NCI-H2107 (cell line): ENCODE measurements at places on chromosomes 7 and 10.

- no peak for DNase-seq
Observed at GRCh38 chr10:12501841-12502525, 152.6 kb downstream of the CAMK1D start.

GRCh38 chr7:101743241-101743994 lies 74.0 kb upstream of the CUX1 start:
- DNase-seq, result no peak

- DNase-seq, result no peak
Observed at GRCh38 chr7:50431316-50431715, 18.8 kb downstream of the FIGNL1 start.

DNA sequence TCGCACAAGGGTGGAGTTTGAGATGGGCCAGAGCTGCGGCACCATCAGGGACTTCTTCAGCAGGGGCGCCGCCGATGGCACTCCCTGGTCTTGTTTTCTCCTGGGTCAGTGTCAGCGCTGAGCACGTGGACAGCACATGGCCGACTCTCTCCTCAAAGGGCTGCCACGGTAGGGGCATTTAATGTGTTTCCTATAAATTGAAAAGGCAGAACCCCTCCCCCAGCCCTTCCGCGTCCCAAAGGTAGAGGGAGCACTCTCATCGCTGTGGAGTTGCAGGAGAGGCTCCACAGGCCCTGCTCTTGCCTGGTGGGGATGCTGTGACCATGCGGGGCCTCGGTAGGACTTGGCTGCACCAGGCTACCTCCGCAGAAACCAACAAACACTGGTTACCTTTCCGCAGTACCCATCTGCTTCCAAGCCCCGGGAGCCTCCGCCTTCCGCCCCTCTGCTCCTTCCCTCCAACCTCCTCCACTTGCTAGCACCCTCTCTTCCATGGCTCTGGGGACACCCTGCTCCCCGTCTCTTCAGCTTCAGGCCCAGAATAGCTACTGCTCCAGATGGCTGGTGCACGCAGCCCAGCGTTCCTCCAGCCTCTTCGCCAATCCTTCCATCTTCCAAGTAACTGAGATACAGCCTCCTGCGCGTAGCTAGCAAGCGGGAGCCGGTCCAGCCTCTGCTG lies 166.3 kb upstream of the ADCY1 start:
- DNase-seq, result no peak

- DNase-seq, result no peak
Observed at GRCh38 chr7:93574646-93575554, at the start of gene CALCR. CALCR (minus strand) TSS chr7:93574724; CDS start chr7:93486981, 87,743 bp downstream.

- DNase-seq, result no peak
Observed at GRCh38 chr10:84706431-84706830, 378.0 kb downstream of the CCSER2 start.

DNA sequence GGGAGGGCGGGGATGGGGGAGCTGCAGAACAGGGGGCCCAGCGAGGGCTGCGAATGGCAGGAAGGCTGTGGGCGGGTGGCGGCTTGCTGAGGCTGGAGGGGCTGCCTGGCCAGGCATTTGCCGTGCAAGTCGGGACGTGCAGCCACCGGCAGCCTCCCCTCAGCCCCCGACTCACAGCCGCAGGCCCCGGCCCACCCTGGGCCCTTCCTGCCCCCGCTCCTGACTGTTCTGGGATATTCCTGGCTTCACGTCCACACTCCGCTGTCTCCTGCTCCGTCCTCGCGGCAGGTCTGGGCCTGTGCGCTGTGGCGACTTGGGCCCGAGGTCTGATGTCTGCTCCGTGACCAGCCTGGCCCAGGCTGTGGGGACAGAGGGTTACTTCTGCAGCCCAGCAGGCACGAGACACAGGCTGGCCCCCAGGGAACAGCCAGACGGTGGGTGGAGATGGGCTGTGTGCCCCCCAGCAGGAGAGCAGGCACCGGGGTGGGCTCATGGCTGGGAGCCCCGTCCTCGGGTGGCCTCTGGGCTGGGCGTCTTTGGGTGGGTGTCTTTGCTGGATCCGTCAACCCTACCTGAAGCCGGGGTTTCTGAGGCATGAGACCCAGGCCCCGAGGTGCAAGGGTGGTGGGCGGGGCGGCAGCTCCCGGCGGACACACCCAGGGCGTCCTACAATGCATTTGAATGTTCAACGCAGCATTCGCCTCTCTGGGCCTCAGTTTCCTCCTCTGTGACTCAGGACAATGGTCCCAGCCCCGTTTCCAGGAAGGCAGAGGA lies 86.5 kb downstream of the FOXL3 start:
- no peak for DNase-seq

DNA sequence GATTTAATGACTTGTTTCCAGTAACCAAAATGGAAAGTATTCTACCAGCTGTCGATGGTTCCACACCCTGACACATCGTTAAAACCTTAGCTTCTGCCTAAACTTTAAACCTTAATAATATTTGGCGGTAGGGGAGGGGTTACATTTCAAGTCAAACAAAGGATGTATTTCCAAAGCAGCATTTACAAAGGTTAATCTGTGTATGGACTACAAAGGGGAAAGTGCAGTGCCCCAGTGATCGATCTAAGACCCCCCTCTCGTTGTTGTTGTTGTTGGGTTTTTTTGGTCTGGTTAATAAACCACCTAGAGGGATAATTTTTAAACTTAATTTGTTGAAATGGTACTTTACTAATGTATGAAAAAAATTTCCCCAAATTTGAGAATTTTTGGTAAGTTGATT lies 1.1 kb upstream of the STEAP2 start:
- DNase-seq, result no peak

DNA sequence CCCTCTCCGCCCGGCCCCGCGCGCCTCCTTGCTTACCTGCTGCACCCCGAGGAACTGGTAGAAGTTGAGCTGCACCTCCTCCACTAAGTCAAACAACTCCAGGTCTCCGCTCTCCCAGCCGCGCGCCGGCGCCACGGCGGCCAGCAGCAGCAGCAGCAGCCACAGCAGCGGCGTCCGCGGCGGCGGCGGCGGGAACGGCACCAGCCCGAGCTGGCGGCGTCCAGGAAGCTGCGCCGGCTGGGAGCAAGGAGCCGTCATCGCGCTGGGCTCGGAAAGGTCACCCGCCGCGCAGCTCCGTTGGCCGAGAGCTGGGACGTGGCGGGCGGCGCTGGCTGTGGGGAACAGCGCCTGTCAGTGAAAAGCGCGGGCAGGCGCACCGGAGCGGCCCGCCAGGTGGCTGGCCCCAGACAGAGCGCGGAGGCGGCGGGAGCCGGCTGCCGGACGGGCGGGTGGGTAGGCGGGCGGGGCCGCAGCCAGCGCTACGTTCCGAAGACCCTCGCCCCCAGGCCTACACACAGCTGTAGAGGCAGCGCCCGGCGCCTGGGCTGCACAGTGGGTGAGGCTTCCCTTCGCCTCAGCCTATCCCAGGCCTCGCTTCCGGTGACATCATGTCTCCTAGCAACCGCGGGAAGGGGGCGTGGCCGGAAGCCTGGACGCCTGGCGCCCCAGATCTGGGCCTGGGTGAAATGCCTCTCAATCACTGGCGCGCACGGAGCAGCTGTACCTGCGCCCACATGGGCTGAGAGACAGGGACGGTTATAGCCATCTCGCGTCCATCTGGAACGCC lies at the start of gene DNAJC1:
Gene DNAJC1 (minus strand): TSS at position 554 of the 787 bp plus-strand sequence. CDS start 296 bp downstream, at position 258.
- peak; percentile 71 for DNase-seq

- no peak for DNase-seq
Observed at GRCh38 chr10:71725998-71726579, 6.5 kb upstream of the C10orf105 start.

- peak; percentile 63 for DNase-seq
Observed at GRCh38 chr7:81161451-81162075, 242.7 kb upstream of the SEMA3C start.

DNA sequence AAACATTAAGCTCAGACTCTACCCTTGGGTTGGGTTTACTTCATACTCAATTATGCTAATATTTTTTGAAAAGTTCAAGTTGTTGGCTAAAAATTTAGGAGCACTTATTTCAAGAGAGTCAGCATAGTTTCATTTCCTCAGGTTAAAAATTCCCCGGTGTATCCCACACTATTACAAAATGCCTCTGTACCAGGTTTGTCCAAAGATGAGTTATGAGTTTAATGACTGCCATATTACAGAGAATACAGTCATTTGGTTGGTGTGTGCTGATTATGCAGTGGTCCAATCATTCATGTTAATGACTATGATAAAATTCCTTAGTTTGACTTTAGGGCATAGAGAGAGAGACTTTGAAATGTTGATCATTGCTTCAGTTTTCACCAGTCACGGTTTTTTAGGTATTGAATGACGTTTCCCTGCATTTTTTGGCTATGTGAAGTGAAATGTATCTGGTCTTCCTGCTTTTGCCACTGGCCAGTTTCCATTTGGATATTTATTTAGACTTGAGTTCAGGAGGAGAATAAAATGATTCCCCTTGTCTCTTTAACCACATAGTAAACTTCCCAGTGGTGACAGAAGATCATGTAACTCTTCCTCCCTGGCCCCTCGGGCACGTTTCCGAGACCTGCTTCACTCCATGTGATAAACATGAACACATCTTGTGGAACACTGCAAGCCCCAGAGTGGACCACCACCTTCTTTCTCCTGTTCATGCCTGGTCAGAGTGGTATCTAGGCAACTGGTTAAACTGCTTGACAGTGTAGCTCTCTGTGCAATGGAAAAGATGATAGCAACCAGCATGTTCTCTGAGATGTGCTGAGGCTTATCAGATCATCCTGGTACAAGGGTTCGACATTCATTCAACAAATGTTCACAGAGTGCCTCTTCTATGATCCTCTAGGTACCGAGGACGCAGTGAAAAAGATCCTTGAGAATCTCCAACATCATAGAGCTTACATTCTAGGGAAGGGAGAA lies 153.6 kb downstream of the CACNB2 start:
- no peak for DNase-seq

DNA sequence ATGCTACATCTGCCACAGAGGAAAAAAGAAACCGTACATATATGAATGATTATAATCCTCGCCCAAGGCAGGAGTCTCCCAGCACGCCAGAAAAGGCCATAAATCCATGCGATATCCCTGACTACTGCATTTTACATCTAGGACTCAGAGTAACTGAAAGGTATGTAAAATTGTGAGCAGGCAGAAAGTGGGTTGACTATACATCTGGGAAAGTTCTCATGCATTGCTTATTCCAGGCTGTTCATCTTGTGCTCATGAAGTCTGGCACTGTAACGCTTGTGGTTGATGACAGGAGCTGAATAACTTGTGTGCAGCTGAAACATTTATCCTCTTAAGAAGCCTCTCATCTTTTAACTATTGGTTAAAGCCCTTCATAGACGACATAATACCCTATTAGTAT lies 193.4 kb upstream of the STEAP4 start:
- no peak for DNase-seq

DNA sequence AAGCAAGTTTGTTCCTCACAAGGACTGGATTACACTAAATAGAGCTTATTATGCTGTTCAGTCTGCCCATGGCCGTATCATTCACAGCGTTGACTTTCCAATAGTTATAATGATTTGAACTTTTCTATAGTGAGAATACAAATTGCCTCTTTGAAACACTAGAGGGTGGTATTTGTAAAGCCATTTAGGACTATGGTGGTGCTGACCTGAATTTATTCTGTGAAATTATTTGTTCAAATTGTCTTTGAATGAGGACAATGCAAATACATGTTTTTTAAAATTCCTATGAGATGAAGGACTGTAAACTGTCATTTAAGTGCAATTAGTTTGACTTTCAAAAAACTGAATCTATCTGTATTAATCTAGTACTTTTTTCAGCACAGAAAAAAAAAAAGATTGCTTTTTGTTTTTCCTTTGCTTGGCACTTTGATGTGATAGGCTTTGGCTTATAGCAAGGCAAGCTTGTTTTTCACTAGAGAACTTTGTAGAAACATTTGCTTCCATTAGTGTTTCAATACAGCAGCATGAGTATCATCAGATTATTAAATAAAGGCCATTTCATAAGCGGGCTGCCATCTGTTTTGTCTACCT lies 122.7 kb upstream of the TMEM229A start:
- no peak for DNase-seq

DNA sequence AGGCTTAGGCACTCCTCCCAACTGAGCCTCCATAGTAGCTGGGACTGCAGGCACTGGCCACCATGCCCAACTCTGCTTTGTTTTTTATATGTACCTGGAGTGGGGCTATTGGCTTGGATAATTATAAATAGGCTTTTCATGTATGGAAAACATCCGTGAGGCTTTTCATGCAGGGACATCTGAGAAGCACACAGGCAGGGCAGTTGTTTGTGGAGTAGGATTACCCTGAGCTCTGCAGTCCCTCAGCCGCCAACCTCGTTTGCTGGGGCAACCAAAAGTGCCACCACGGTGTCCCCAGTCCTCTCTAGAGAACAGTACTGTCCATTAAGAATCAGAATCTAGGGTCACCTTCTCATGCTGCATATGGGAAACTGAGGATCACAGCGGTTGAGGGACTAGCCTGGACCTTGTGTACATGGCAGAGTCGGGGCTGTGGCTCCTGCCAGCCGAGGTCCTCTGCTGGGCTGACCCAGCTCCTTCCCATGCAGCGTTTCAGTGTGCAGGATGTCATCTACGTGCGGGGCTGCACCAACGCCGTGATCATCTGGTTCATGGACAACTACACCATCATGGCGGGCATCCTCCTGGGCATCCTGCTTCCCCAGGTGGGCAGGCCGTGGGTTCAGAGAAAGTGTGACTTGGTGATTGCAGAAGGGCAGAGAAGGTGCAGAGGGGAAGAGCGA lies 54.5 kb downstream of the TSPAN15 start:
- no peak for DNase-seq

DNA sequence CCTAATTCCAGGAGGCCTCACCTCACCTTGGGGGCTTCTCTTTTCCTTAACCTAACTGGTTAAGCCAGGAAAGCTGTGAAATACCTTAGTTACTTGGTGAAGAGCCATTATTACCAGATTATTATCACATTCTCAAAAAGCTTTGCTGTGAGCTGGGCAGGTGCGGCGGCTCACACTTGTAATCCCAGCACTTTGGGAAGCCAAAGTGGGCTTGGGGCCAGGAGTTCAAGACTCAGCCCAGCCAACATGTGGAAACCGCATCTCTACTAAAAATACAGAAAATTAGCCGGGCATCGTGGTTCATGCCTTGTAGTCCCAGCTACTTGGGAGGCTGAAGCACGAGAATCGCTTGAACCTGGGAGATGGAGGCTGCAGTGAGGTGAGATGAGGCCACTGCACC lies 102.4 kb upstream of the KLF6 start:
- no peak for DNase-seq

DNA sequence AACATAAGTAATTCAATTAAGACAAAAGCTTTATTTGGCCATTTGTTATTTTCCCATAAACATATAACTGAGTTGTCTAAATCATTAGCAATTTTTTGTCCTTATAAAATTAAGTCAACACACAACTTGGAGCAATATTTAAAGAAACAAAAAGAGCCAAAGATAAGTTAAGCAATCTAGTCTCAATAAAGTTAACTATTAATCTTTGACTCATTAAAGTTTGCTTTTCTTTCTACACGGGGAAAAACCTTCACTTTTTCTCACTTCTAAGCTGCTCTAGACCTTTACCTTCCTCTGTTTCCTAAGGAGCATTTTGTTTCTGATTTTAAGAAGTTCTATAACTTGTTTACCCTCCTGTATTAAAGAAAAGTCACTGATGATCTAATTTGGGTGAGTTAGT lies 867.1 kb upstream of the PHF14 start:
- DNase-seq, result no peak

GRCh38 chr10:114033566-114033965 lies 10.1 kb upstream of the ADRB1 start:
- no peak for DNase-seq

GRCh38 chr10:61991166-61991565 lies 89.7 kb downstream of the ARID5B start:
- no peak for DNase-seq
